Spinal cord (tissue), 10 donors: ENCODE measurements at places on chromosomes 4 and X.
A peak's percentile ranks its signal among the peaks of the same experiment; 100 is the strongest.

- H3K27ac ChIP-seq, result no peak overlapping the region
- no peak for DNase-seq
- H3K36me3 ChIP-seq, result no peaks in the 10 kb centered on the region
- no peaks in the 10 kb centered on the region for H3K4me1 ChIP-seq
- H3K27me3 ChIP-seq, result peaks cover 5% of the 10 kb centered on the region
- no peak overlapping the region for H3K4me3 ChIP-seq
Measured at GRCh38 chrX:11269006-11269405, 24.2 kb upstream of the AMELX start.

GRCh38 chr4:17915439-17915838 is 104.7 kb downstream of the NCAPG start:
- no peaks in the 10 kb centered on the region for H3K27me3 ChIP-seq
- no peak for DNase-seq
- H3K4me1 ChIP-seq, result no peaks in the 10 kb centered on the region

DNA sequence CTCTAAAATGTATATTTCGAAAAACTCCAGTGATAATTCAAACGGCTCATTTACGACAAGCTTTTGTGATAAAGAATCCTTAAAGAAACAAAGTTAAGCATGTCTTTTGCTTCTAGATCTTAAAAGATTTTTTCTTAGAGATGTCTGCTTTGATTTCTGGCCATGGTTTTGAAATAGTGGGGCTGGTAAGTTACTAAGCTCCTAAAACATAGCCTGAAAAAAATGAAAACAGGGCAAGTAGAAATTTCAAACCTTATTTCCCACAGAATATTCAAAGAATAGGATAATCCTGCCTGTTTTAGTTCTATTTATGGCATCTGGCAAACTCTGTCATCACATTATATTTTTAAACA is 318.3 kb downstream of the ARHGAP24 start:
- no peaks in the 10 kb centered on the region for H3K27me3 ChIP-seq
- no peaks in the 10 kb centered on the region for H3K4me1 ChIP-seq
- no peak overlapping the region for H3K27ac ChIP-seq
- H3K36me3 ChIP-seq, result no peaks in the 10 kb centered on the region
- DNase-seq, result no peak

- no peaks in the 10 kb centered on the region for H3K36me3 ChIP-seq
- H3K4me3 ChIP-seq, result peak overlapping the region; percentile 32
- H3K4me1 ChIP-seq, result peaks cover 6% of the 10 kb centered on the region
- H3K27me3 ChIP-seq, result no peaks in the 10 kb centered on the region
- H3K27ac ChIP-seq, result peak overlapping the region; percentile 70
Measured at GRCh38 chr4:112889619-112890527, 159.6 kb upstream of the ANK2 start.

GRCh38 chr4:96593422-96593821 is 753.5 kb downstream of the PDHA2 start:
- no peak for DNase-seq
- no peak overlapping the region for H3K4me3 ChIP-seq
- H3K4me1 ChIP-seq, result no peaks in the 10 kb centered on the region
- H3K27ac ChIP-seq, result no peak overlapping the region

DNA sequence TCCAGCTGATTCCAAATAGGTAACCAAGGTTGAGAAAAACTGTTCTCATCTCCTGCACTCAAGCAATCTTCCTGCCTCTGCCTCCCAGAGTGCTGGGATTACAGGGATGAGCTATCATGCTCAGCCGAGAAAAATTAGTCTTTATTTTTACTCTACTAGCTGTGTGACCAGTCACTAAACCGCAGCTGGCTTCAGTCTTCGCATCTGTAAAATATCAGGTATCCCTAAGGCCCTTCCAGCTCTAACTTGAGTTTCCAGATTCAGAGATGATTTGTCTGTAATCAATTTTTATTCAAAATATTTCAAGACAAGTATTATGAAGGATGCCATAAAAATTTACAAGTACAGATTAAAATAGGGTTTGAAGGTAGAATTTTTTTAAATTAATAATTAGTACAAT is 3.5 kb downstream of the ADH6 start:
- H3K27ac ChIP-seq, result no peak overlapping the region
- H3K27me3 ChIP-seq, result no peaks in the 10 kb centered on the region
- no peak overlapping the region for H3K4me3 ChIP-seq
- H3K4me1 ChIP-seq, result no peaks in the 10 kb centered on the region

GRCh38 chrX:9739130-9739529 is 26.5 kb downstream of the GPR143 start:
- no peak overlapping the region for H3K27ac ChIP-seq
- DNase-seq, result no peak
- no peaks in the 10 kb centered on the region for H3K4me1 ChIP-seq

DNA sequence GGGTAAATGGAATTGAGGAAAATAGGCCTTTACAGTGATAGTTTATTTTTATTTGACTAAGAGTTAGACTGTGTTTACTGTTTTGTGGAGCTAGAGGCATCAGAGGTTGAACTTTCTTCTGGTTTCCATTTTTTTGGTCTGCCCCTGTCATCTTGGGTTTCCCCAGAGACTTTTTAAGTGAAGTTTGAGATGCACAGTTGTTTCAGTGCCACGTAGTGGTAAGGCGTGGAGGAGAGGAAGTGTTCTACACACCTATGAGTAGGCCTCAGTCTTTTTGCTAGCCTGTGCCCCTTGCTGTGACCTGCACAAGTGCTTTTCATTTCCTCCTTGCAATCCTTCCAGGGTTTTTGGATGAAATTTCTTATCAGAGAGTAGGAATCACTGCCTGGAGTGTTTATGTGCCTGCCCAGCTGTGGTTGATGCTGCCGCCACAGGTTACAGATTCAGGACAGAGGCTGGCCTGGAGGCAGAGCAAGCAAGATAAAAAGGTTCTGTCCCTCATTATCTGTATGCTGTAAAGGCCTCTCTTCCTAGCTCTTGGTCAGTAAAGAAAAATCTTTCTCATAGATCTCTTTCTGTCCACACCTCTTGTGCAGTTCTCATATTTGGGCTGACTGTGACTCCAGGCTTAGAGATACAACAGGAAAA is 12.5 kb upstream of the HSFX4 start:
- H3K27me3 ChIP-seq, result no peaks in the 10 kb centered on the region
- no peak overlapping the region for H3K4me3 ChIP-seq
- H3K4me1 ChIP-seq, result no peaks in the 10 kb centered on the region
